A549 (cell line): ENCODE measurements at places on chromosomes 2 and 18. TPM values are rescaled to one million over a fixed set of nuclear protein-coding genes. Genes with fewer than 3 reads are reported as not detected.

The TXNDC2 gene
- 0.06 to 0.12 TPM in 2 of 3 replicates, not detected in the other for polyA plus RNA-seq

The CIB4 gene
- polyA plus RNA-seq = 0.30 to 0.76 TPM in 2 of 3 replicates, not detected in the other

The REG3G gene
- not detected in 3 replicates for polyA plus RNA-seq

The ANKRD62 gene
- not detected in 3 replicates for polyA plus RNA-seq

The CRYGC gene
- polyA plus RNA-seq = not detected in 3 replicates

The ATP8B1 gene
- 7.1 to 8.8 TPM (median 7.1 TPM) in 3 replicates for polyA plus RNA-seq

The SPATA3 gene
- not detected in 3 replicates for polyA plus RNA-seq

The HOXD10 gene
- 3.7 to 5.4 TPM (median 4.3 TPM) in 3 replicates for polyA plus RNA-seq

The GRP gene
- polyA plus RNA-seq = not detected in 3 replicates

The PREPL gene
- polyA plus RNA-seq = 28.7 to 31.1 TPM (median 29.6 TPM) in 3 replicates

The DYSF gene
- polyA plus RNA-seq = 0.68 to 1.0 TPM (median 0.98 TPM) in 3 replicates

The ANKRD23 gene
- polyA plus RNA-seq = 2.1 to 2.5 TPM (median 2.4 TPM) in 3 replicates

The FN1 gene
- polyA plus RNA-seq = 157 to 223 TPM (median 203 TPM) in 3 replicates

The RAX gene
- not detected in 3 replicates for polyA plus RNA-seq

The CNOT9 gene
- polyA plus RNA-seq = 40.1 to 42.7 TPM (median 40.9 TPM) in 3 replicates

The LAMA3 gene
- polyA plus RNA-seq = 18.2 to 24.1 TPM (median 19.4 TPM) in 3 replicates

The KLHL14 gene
- not detected in 3 replicates for polyA plus RNA-seq

The TSPYL6 gene
- polyA plus RNA-seq = not detected in 3 replicates

The TUBA4B gene
- 0.55 to 0.73 TPM (median 0.71 TPM) in 3 replicates for polyA plus RNA-seq

The CCDC85A gene
- 0.20 to 0.30 TPM (median 0.22 TPM) in 3 replicates for polyA plus RNA-seq
